ENCODE measurements at places on chromosomes 1 and 21. TPM values are rescaled to one million over a fixed set of nuclear protein-coding genes. Genes with fewer than 3 reads are reported as not detected.

Gene TTC34
- total RNA-seq, result 0.26 TPM

Gene SLC35E2B
- 42.9 TPM for total RNA-seq

Gene ATF3
- 1.5 TPM for total RNA-seq

Gene TEX38
- not detected for total RNA-seq

Gene C4BPA
- total RNA-seq, result not detected

Gene SLAMF7
- not detected for total RNA-seq

Gene LCE2C
- total RNA-seq, result not detected

Gene SLAMF8
- 1.5 TPM for total RNA-seq

Gene GJC2
- total RNA-seq, result 0.60 TPM

Gene DNM3
- total RNA-seq, result under 0.01 TPM

Gene CAMK1G
- total RNA-seq, result 0.58 TPM

Gene ITLN2
- total RNA-seq, result not detected

Gene TCHHL1
- total RNA-seq, result not detected

Gene GSTM5
- 3.7 TPM for total RNA-seq

Gene SLC2A5
- 1.3 TPM for total RNA-seq

Gene TBX19
- 0.12 TPM for total RNA-seq

Gene EPHA10
- not detected for total RNA-seq

Gene LCE3D
- not detected for total RNA-seq

Gene EPS8L3
- not detected for total RNA-seq

Gene S100A3
- 2.5 TPM for total RNA-seq

Gene ELAPOR1
- total RNA-seq, result not detected

Gene CHRNB2
- under 0.01 TPM for total RNA-seq

Gene C1orf210
- not detected for total RNA-seq

Measured in pericardium fibroblast (primary cell).